Dermis microvascular lymphatic vessel endothelial cell (primary cell): ENCODE measurements at places on chromosomes 6 and 20. TPM values are rescaled to one million over a fixed set of nuclear protein-coding genes. Genes with fewer than 3 reads are reported as not detected.

GRCh38 chr6:160173806-160174527, 52.4 kb downstream of the SLC22A1 start:
- DNase-seq = no peak

The PLCB1 gene
- total RNA-seq = 10.9 and 13.1 TPM in 2 replicates

The SYNDIG1 gene
- total RNA-seq = not detected in 2 replicates

The APOBEC2 gene
- total RNA-seq = not detected in 2 replicates

The CASS4 gene
- under 0.01 and 0.13 TPM in 2 replicates for total RNA-seq

DNA sequence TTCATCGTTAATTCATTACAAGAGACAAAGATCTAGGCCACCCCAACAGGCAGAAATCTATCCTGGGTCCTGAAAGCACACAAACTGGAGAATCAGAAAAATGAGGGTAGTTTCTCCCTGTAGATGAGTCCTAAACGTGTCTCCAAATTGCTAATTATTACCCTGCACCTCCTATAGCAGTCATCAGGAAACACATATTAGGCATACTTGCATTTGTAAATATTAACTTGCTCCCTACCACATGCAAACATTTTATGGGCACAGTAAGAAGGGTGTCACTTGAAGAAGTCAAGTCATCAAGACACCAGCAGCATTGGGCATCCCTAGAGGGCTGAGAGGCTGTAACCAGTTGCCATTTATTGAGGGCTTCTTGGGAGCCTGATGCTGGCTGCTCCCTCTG, 17.9 kb upstream of the SIRPB1 start:
- DNase-seq = no peak

DNA sequence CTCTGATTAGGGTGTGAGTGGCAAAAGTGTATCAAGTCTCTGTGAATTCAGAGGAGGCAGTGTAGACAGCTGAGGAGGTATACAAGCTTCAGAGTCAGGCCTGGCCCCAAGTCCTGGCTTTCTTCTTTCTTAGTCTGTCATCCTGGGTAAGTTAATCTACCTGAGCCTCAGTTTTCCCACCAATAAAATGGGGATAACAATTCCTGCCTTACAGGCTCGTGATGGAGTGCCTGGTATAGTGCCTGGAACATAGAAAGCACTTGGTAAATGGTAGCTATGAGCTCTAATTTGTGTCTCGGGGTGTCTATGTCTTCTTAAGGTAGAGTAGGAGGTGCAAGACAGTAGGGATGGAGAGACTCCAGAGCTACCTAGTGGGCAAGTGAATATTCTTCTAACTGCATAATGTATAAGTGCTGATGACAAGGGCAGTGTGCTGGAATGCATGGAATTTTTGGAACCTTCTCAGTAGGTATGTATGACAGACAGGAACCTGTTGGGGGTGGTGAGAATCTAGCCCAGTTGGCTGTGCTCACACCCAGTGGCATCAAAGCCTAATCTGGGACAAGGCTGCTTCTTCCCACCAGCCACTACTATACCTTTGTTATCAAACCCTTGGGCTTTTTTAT, 4.0 kb upstream of the SCUBE3 start:
- no peak for DNase-seq

The NEURL2 gene
- total RNA-seq = 2.3 and 4.0 TPM in 2 replicates

The PPP1R3G gene
- total RNA-seq = 0.39 and 0.89 TPM in 2 replicates

DNA sequence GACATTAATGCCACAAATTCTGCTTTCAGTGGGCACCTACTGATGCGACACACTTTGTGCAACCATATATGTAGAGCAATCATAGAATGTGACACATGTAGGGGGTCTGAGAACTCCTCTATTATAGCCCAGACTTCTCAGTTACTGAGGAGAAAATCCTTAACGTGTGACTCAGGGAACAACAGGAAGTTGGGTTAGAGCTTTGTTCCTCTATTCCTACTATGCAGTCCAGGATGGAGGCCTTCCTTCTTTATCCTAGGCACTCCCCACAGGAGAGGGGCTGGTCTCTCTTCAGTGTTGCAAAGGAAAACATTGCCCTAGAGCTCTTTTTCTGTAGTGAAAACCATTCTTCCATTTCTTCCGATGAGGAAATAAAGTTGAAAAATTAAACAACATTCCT, 39.6 kb upstream of the RCAN2 start:
- no peak for DNase-seq

GRCh38 chr6:14877758-14878157, 368.1 kb upstream of the JARID2 start:
- no peak for DNase-seq

GRCh38 chr6:133632206-133632605, 256.7 kb upstream of the TCF21 start:
- DNase-seq = no peak

The DEK gene
- 51.3 and 96.8 TPM in 2 replicates for total RNA-seq

The TRIM40 gene
- total RNA-seq = not detected in 2 replicates

The SPTLC3 gene
- 0.13 and 0.63 TPM in 2 replicates for total RNA-seq

GRCh38 chr6:169802790-169803189, 51.4 kb downstream of the ERMARD start:
- DNase-seq = no peak

The TMEM151B gene
- not detected in 2 replicates for total RNA-seq

- no peak for DNase-seq
Measured at GRCh38 chr6:83086751-83087150, 19.3 kb downstream of the DOP1A start.
